ENCODE measurements at places on chromosomes 11 and 22.

DNA sequence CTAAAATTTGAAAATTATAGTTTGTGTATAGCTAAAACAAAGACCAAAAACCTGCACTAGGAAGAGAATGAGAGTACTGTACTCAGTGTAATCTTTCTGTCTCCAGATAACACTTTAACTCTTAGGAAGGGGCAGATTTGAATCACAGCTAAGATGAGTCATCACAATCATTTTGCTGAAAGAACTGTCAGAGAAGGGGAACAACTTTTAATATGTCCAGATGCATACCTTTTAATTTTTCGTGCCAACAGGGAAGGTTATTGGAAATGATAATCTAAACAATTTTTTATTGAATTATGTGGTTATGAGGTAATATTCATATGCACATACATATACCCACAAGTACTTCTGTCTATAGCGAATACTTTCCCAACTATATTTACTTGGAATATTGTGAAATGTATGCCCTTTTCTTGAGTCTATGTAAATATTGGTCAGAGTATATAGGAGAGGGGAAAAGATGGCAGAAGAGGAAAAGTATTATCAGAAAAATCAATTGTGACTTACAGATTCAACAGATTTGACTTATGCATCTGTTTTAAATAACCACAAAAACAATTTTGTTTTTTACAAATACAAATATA lies 51.1 kb upstream of the MUC15 start:
- peak; percentile 46 for DNase-seq

- no peak for DNase-seq
Observed at GRCh38 chr11:91394727-91395414, 829.7 kb upstream of the FAT3 start.

DNA sequence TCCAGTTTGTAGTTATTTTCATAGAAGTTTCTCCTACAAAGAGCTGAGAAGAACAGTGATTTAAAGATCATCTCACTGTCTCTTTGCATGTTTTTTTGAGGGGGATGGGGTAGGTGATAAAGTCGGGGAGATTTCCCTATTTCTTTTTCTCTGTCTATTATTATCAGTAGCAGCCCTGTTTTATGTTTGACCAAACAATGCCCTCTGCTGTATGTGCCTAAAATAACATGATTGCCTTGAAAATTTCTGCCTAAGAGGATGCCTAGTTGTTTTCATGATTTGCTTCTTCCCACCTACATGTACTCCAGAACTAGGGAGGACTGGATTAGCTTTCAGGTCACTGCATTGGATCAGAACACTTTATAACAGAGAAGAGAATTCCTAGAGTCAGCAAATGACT lies 1330.2 kb downstream of the LRRC4C start:
- DNase-seq, result no peak

- DNase-seq, result peak; percentile 88
Observed at GRCh38 chr22:30310881-30311771, 15.6 kb downstream of the TBC1D10A start.

DNA sequence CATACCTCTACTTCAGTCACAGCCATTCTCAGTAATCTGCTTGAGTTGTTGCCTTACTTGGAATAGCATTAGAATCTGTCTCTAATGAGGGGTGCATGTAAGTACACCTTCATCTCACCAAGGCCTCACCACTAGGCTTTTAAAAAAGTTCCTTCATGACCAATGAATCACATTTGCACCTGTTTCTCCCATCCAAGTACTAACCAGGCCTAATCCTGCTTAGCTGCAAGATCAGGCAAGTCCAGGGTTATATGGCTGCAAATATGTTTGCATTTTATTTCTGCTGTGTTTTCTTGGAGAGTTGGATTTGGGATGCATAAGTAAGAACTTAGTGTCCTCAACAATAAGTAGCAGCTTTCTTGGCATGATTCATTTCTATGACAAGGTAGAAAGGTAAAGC lies 66.9 kb downstream of the BBOX1 start:
- no peak for DNase-seq

GRCh38 chr11:80569832-80570231 lies 1129.0 kb upstream of the TENM4 start:
- DNase-seq, result no peak

GRCh38 chr22:29316141-29316828 lies 788 bp upstream of the RASL10A start:
- DNase-seq, result peak; percentile 86

DNA sequence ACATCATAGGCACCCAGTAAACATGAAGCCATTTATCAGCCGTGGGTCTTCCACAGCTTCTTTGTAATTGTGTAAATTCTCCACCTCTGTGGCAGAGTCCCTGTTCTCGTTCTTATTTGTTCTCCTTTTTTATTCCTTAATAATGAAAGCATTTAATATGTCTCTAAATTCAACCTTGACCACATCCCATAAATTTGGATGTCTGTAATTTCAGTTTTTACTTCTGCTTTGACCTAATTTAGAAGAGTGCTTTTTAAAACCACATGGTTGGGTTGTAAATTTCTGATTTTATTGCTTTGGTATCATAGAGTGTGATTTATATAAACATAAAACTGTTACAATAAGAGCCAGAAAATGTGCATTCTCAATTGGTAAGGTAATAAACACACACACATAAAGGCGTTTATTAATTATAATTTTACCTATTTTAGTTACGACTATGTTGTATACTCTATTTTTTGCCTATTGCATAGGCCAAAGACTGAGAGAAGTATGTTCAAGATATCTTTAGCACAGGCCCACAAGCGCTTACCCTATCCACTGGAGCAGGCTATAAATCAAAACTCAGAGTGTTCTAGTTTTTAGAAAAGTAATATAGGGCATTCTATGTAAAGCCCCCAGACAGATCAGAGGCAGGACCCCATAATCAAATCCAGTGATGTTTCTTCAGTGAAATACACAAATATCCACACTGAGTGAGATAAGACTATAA lies 58.0 kb upstream of the CCND1 start:
- no peak for DNase-seq

DNA sequence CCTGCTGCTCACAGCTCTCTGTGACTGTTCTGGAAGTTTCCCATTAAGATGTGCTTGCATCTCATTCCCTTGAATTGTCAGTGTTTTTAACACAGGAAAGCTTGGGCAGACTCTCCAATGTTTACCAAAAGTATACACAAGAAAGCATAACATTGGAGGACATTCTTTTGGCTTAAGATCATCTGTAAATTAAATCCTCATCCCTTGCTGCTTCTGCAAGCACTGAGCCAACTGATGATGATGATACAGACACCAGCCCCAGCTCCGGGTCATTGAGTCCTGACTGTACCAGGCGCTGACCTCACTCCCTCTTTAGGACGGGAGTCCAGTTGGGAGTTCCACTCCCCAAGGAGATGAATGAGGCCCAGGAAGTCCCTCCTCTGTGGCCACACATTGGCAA lies 23.8 kb downstream of the CD82 start:
- peak; percentile 92 for DNase-seq

DNA sequence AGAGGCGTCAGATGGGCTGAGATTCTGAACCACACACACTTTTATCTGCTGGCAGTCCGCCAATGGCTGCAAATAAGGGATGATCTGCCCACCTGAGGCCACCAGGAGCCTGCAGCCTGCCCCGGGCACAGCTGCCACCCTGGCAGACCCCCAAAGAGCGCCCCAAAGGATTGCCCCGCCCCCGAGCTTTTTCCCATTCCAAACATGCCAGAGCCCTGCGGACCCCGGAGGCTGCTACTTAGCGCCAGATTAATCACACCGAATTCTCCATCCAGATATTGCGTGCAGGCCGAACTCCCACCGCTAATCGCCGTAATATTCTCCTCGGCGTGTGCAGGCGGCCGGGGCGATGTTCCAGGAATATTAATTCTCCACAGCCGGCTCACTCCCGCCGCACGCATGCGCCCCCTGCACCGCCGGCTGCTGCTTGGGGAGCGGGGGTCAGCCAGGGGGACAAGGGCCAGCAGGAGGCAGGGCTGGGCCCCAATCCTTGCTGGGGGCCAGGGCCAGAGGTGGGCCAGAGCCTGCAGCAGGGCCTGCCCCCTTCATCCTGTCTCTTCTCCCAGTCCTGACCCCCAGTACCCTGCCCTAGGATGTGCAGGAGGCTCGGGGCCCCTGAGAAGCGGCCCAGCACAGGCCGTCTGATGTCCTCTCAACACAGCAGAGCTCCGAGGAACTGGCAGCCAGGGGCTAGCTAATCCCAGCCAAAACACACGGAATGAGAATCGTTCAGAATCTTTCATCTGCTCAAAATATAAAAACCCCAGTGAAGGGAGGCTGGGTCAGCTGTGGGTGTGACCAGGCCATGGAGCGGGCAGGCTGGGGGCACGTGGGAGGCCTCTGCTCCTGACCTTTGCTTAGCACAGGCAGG lies 19.5 kb upstream of the TCF20 start:
- no peak for DNase-seq

DNA sequence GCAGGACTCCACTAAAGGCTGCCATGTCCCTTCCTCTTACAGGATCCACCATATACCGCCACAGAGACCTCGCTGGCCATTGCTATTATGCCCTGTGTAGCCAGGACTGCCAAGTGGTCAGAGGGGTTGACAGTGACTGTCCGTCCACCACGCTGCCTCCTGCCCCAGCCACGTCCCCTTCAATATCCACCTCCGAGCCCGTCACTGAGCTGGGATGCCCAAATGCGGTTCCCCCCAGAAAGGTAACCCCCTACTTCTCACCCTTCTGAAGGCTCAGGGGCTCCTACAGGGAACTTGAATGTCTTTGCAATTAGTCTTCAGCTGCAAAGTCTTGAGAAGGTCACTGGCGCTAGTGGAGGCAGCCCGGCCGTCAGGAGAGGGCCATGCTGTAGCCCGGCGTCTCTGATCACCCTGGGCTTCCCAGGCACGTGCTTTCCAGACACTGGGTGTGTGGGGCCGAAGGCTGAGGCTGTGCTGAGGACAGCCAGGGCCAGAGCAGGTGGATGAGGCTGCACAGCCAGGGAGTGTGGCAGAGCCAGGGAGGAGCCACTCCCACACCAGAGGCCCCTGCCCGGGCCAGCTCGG lies 30.0 kb upstream of the MUC5B start:
- no peak for DNase-seq

- DNase-seq, result peak; percentile 98
Observed at GRCh38 chr11:74726547-74727182, 4.6 kb downstream of the CHRDL2 start.

DNA sequence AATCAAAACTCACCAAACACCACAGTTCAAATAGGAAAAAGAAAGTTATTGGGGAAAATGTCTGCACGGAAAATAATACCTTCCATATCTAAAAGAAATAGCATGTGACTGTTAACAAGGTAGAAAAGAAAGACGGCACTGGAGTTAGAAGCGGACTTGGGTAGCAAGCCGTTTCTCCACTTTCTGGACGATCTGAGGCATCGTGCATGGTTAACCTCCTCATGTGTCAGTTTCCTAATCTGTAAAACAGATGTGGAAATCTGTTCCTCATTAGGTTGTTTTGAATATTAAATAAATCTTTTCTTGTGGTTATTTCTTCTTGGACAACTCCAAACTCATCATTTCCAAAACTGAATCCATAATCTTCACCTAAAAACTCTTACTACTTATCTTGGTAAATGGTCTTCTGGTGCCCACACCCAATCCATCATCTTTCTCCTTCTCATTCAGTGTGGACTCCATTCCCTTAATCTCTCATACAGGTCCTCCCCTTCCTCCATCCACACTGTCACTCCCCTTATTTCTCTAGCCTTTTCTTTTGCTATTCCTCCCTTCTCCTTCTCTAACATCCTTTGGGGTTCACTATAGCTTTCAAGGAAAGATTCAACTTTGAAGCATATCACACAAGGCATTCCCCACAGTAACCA lies 53.5 kb downstream of the VSIG10L2 start:
- DNase-seq, result no peak

GRCh38 chr11:9884601-9885000 lies 220.7 kb downstream of the SWAP70 start:
- DNase-seq, result no peak

DNA sequence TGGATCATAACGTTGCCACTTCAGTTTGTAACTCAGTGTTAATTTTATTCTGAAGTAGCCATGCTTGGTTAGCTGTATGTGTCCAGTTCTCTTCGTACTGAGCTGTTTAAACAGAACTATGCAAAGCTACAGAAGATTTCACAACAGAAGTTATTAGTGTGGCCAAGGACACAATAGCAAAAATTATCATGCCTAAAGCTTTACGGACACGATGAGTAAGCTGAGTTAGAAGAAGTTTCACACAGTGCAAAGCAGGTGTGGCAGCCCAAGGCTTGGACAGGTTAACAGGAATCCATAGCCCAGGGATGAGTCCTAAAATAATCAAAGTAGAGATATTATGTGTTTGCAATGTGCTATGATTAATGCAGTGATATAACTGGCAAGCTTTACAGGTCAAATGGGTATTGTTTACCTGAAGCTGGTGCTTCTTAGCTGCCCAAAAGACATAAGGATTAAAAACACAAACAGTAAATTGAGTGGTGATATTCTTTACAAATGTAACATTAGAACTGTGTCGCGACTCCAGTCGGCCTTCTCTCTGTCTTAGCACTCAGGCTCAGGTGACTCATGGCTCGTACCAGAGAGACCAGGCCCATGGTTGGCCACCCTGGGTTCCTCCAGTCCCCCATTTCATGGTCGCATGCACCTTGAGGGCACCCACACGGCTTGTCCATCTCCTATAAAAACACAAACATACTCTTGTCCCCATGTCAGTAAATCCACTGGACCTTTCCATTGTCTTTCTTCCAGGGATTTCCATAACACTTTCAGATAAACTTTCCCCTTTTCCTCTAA lies 35.5 kb upstream of the NCAM1 start:
- no peak for DNase-seq

DNA sequence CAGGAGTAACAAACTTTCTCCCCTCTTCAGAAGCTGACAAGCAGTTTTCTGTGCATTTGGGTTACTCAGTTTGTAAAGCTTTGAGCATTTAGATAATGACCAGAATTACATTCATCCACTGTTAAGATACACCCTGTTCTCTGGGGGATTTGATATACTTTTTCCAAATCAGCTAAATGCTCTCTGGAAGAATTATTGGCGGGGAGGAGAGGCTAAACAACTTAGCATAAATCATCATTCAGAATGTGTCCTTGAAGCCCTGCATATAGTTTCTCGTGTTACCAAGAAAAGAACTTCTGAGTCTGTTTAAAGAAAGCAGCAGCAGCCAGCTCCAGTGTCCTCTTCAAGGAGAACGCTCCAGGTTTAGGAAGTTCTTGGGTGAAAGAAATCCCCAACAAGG lies 54.9 kb upstream of the LDLRAD3 start:
- DNase-seq, result no peak

- DNase-seq, result peak; percentile 38
Observed at GRCh38 chr11:43681401-43681942, 934 bp downstream of the HSD17B12 start.

DNA sequence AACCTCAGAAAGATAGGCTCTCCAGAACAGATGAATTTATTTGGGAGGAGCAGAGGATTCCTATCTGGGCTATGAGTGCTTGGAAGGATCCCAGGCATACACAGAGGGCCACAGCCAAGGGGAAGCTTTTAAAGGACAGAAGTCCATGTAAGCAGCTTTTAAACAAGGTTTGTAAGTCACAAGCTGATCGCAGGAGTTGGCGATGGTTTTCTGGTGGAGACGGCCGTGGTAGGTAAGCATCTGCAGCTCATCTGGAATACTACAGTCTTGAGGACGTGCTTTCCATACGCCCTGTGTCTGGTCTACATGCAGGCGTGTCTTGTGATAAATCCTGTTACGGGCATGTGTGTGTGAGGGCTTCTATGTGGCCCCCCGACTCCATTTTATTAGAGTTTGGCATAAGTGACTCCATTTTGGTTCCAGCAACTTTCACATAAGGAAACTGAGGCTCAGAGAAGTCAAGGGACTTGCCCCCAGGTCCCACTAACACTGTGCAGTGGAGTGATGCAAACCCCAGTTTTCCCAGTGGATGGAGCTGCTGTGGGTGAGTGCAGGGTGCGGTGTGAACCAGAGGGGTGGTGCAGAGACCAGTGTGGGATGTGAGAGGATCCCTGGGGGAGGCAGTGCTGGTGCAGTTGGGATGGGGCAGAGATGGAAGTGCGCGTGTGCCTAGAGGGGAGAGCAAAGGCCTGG lies 11.8 kb upstream of the ACY3 start:
- DNase-seq, result peak; percentile 70
